ENCODE measurements at places on chromosomes 7 and 10.

DNA sequence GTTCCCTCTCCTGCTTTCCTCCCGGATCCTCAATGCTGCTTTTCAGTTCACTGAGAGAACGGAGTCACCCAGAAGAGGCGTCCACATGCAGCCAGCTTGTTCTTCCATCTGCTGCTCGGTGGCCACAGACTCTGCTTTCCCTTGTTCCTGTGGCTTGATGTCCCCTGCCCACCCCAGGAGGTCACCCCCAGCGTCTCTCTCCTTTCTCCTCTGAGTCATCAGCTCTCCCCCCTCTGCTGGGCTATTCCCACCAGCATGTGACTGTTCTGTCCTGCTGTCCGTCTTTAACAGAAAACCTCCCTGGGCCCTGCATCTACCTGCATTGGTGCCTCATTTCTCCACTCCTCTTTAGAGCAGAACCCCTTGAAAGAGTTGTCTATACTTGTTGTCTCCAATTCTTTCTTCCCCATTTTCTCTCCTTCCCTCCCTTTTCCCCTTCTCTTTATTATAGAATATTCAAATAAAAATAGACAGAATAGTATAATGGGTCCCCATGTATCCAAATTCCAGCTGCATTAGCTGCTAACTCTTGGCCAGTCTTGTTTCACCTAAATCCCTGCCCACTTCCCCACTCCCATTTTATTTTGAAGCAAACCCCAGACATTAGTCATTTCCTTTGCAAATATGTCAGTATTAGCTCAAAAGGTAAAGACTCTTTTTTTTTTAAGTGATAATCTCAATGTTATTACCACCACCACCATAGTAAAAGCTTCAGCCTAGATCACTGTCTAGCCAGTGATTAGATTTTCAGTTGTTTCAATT, 4.1 kb downstream of the ZNF282 start:
- no peak for DNase-seq

DNA sequence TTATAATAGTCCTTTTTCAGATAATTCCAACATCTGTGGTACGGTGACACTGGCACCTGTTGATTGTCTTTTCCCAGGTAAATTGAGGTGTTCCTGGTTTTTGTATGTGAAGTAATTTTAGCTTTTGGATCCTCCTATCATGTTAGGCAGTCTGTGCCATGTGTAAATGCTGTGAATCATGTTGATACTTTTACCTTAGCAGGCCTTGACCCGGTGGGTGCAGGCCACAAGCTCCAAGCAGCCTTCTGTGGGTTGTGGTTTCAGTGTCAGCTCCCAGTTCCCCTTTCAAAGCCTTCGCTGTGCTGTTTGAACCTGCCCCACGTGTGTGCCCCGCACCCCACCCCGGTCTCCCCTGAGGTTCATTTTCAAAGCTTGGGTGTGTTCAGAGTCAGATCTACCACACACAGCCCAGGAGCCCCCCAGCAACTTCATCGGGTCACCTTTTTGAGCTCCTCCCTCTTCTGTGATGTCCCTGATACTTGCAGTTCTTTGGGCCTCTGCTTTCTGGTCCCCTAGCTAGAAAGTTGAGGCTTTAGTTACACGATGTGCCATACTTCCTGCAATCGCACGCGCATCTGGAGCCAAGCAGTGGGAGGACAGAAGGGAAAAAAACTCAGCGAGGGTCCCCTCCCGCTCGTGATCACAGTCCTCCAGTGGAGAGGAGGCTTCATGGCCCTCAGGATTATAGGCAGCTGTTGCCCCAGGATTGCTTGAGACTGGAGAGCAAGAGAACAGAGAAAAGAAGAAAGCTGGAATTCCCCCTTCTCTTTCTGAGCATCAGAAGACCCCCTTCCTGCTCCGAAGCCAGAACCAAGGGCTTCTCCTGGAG, 8.7 kb upstream of the BHLHA15 start:
- DNase-seq = no peak

GRCh38 chr7:29304756-29305155, 110.2 kb downstream of the CHN2 start:
- DNase-seq = no peak

DNA sequence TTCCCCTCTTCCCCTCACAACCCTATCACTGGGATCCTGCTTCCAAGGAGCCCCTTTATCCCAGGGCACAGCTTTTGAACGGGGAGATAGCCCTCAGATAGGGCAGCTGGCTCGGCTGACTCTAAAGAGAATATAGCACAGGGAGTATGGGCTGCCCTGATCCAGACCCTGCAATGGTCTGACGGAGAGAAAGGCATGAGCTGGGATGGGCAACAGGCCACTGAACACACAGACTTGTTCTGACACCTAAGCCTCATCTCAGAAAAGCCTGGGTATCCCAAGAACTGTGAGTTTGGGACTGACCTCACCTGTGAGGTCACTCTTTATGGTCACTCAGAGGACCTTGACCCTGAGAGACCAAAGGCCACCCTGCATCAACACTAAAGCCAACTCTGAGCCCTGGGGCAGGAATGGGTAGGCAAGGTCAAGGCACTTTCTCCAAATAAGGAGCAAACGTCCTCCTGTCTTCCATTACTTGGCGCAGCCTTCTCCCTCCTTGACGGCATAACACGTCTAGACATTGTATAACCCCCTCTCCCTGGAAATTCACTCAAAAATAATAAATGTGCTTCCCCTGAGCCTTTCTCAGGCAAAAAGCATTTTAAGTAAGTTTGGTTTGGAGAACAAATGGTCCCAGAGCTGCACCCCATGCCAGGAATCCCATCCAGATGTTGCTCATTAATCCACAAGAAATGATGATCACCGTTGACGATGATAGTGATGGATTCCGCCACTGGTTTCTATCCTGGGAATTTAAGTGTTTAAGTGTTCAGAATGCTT, 8.2 kb upstream of the LRRC18 start:
- DNase-seq = no peak

DNA sequence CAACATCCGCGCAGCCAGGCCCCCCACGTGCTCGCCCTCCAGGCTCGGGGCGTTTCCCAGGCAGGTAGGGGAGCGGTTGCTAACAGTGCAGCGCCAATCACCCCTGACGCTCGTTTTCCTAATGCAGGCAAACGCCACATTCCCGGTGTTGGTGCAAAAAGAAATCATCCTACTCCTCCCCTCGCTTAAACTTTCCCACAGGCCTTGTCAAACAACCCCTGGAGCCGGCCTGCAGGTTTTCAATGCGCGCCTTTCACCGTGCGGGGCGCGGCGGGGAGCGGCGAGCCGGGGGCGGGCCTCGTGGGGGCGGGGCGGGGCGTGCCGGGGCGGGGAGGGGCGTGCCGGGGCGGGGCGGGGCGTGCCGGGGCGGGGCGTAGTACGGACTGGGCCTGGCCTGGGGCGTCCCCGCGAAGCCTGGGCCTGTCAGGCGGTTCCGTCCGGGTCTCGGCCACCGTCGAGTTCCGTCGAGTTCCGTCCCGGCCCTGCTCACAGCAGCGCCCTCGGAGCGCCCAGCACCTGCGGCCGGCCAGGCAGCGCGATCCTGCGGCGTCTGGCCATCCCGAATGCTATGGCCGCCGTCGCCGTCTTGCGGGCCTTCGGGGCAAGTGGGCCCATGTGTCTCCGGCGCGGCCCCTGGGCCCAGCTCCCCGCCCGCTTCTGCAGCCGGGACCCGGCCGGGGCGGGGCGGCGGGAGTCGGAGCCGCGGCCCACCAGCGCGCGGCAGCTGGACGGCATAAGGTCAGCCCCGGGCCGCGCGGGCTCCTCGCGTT, at the start of gene ECHDC3:
Gene ECHDC3, plus strand, starts transcription at position 374 of the 770 bp plus-strand sequence. Its CDS starts 195 bp downstream, at position 569.
- no peak for DNase-seq

- DNase-seq = no peak
Observed at GRCh38 chr7:33971106-33971505, 65.8 kb downstream of the BMPER start.

DNA sequence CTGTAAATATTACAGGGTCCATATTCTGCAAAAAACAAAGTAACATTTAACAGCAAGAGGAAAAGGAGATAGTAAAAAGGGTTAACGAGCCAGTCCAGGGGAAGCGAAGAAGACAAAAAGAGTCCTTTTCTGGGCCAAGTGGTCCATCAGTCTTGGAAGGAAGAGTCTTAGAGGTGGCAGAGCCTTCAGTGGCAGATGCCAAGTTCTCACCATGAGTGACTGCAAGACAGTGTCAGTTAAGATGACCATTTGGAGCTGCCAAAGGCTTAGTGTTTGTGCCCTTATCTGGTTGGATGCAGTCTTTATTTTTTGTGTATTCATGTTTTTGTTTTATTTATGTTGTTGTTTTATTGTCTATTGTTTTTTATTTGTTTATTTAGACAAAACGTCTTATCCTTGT, 125.7 kb upstream of the LANCL2 start:
- no peak for DNase-seq

GRCh38 chr10:132462463-132463332, 65.7 kb downstream of the PWWP2B start:
- no peak for DNase-seq

DNA sequence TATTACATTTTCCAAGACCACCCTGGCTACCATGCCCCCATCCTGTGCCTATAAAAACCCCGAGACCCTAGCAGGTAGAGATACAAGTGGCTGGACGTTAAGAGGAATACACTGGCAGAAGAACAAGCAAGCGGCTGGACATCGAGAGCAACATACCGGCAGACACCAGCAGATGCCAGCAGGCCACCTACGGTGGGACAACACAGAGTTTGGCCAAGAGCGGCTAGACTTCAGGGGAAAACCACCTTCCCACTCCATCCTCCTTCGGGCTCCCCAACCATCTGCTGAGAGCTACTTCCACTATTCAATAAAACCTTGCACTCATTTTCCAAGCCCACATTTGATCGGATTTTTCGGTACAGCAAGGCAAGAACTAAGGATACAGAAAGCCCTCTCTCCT, 70.3 kb downstream of the ORC5 start:
- no peak for DNase-seq

DNA sequence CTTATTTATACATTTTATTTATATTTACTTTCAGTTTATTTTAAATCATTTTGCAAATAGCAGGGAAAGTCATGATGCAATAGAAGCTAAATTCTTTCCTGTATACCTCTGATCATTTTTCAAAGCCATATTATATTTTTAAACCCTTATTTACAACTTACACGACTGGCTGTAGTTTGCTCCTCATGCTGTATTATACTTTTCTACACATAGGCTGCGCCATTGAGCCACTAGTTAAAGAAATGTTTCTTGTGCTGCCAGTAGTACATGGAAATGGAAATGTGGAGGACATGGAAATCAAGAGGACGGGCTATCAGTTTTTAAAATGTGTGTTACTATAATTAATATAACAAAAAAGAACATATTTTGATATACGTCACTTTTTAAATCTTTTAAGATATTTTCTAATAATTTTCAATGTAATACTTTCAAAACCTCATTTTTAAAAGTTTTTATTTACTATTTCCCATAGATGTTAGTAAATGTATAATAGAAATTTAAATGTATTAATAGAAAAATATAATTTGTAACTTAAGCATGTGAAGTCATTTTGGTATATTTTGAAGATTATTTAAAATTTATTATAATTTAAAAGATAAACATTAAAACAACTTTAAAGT, 118.5 kb downstream of the VTI1A start:
- no peak for DNase-seq

GRCh38 chr7:132333301-132333700, 243.0 kb downstream of the PLXNA4 start:
- DNase-seq = no peak

GRCh38 chr10:306007-306674, 170.9 kb downstream of the ZMYND11 start:
- no peak for DNase-seq

DNA sequence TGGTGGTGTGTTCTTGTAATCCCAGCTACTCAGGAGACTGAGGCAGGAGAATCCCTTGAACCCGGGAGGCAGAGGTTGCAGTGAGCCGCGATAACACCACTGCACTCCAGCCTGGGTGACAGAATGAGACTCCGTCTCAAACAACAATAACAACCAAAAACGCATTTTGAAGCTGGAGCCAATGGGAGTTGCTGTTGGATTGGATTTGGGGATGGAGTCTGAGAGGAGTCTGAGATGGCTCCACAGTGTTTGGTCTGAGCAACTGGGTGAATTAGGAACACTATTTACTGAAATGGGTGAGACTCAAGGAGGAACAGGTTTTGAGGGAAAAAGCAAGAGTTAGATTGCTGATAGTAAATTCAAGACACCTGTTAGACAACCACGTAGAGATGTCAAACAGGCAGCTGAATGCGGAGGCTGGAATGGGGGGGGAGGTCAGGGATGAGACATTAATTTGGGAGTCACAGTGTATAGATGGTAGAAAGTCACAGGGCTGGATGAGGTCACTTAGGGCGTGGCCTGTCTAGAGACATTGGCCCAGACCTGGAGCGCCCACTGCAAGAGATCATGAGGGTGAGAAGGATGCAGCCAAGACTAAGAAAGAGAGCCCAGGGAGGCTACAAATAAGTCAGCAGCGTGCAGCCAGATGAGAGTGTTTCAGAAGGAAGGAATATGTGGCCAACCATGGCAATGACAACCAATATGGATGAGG, 56.4 kb downstream of the CYCS start:
- DNase-seq = no peak

GRCh38 chr10:15150563-15150962, 17.9 kb downstream of the NMT2 start:
- DNase-seq = no peak

DNA sequence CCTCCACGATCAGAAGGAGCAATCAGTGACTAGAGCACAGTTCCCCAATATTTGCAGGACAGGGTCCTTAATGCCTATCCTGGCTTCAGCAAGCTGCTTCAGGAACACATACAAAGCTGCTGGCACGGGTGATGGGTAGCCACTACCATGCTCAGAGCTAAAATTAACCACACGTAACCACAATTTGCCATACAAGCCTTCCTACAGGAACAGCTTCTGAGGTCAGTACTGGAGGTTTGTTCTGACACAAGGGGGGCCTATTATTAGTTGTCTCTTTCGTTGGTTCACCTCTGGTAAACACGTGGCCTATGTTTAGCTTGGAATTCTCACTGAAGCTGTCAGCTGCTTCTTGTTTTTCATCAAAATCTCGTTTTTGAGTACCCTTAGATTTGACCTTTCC, 41.1 kb downstream of the ZNF248 start:
- no peak for DNase-seq
